ENCODE measurements at places on chromosomes 7 and 10.

GRCh38 chr7:74505471-74506324 is 52.0 kb downstream of the GTF2IRD1 start:
- ATAC-seq = no peak

GRCh38 chr7:50657341-50657873 is 92.2 kb upstream of the DDC start:
- no peak for ATAC-seq

DNA sequence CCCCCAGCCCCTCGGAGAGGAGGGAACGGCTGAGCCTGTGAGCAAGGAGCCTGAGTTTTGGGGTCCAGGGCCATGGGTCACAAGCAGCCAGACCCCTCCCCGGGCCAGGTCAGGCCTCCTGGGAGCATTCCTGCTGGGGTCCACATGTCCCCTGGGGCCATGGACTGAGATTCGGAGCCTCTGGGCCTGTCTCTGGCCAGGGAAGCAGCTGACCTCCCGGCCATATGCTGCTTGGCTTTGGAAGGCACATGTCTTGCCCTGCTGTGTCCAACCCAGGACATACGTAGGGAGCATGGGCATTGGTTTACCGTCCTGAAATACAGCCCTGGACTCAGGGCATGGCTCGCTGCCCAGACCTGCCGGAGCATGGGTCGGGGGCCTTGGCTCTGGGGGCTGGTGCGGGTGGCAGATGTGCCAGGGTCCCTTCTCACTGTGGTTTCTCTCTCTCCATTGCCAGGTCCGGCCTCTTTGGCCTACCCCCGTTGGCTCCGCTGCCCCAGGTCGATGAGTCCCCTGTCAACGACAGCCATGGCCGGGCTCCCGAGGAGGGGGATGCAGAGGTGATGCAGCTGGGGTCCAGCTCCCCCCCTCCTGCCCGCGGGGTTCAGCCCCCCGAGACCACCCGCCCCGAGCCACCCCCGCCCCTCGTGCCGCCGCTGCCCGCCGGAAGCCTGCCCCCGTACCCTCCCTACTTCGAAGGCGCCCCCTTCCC is 7.3 kb downstream of the PWWP2B start:
- no peak for ATAC-seq

DNA sequence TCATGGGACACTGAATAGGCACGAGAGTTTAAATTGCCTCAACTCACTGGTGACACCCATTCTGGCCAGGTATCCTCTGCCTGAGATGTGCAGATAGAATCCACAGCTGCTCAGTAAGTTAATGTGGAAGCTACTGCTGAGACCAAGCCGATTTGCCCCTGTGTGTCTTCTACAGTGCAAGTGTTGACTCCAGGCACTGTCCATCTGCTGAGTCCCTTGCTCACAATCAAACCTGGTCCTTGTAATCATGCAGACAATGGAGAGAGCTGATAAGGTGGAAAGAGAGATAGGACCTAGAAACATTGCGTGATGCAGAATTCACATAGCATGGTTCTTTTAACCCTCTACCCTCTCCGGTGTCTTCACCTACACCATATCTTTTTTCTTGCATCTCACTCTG is 101.4 kb downstream of the ITGB8 start:
- no peak for ATAC-seq

- peak; percentile 59 for ATAC-seq
These were observed 694 bp upstream of the WASL start for GRCh38 chr7:123749537-123749857.
